ENCODE measurements at places on chromosomes 11 and 22.

- no peak for DNase-seq
Observed at GRCh38 chr11:27294654-27295053, 68.4 kb downstream of the CCDC34 start.

DNA sequence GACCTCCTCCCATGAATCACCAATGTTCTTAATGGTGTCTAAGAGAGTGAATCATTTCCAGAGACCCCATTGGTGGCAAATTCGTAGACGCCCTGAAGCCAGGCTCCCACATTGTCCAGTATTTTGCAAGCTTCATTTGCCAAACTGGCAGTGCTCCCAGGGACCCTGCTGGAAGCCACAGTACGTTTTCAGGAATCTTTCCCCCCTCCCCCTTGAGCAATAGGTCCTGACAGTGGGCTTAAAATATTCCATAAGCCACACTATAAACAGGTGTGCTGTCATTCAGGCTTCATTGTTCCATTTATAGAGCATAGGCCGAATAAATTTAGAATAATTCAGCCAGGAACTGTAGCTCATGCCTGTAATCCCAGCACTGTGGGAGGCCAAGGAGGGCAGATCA lies 125.3 kb downstream of the MORC2 start:
- no peak for DNase-seq

- no peak for DNase-seq
Observed at GRCh38 chr11:19751055-19751454, 38.4 kb downstream of the NAV2 start.

DNA sequence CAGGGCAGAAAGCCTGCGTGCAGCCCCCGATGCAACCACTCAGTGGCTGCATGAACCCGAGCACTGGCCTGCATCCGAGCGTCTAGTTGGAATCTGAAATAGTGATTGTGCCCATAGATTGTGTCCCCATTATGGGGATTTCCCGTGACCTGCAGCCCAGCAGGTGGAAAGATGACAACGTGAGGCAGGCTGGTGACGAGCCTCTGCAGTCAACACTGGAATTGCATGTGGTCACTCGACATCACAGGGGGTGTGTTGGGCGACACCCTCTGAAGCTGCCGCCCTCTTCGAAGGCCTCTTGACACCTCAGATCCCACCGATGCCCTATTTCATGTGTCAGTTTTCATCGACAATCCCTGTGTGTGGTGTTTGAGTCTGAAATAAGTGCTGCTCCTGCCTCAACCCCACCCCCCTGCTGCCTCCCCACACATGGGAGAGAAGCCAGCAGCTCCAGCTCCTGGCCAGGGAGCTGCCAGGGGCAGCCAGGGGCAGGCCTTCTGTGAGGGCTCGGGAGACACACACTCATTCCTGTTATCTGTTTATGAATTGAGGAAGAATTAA lies 172.0 kb upstream of the B3GAT1 start:
- no peak for DNase-seq

- DNase-seq: no peak
Observed at GRCh38 chr11:134382257-134382656, 29.8 kb downstream of the B3GAT1 start.

DNA sequence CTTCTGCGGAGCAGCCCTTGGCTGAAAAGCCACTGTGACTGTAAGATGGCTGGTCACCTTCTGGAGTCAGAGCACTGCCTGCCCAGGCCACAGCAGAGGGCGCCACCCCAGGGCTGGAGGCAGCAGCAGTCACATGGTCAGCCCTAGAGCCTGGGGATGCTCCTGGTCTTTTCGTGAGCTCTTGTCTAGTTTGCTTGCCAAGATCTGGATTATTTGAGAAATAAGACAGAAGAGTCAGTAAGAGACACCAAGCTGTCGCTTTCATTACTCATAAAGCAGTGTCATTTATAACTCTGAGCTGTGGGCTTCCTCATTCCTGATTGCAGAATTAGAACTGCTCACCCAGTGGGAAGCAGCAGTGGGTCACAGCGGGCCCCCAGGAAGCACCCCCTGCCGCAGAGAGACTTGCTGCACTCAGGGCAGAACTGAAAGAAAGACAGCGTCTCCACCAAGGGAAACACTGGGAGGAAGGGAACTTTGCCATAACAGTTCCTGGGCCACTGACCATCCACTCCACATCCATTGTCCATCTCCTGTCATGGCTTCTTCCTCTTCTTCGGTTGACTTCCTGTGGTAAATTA lies 56.7 kb downstream of the PPP6R2 start:
- no peak for DNase-seq

DNA sequence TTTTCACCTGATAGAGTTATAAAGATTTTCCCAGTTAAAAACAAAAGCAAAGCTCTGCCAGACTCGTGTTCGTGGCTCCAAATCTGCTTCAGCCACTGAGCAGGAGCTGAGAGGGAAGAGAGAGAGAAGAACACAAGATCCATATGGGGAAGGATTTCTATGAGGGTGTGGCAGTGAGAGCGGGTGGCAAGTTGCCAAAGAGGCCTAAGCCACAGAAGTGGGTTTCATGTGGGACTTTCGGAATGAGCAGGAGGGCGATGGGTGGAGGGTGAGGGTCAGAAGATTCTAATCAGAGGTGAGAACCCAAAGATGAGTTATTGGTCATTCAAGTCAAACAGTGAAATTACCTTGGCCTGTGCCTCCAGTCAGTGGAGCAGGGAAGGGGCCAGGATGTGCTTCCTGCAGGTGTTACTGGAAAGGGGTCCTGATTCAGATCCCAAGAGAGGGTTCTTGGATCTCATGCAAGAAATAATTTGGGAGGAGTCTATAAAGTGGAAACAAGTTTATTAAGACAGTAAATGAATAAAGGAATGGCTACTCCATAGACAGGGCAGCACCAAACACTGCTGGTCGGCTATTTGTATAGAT lies 40.5 kb upstream of the TOP3B start:
- no peak for DNase-seq

GRCh38 chr22:23402275-23403151 lies 177.6 kb downstream of the IGLL1 start:
- no peak for DNase-seq
